ENCODE measurements at places on chromosomes 16 and 17.

DNA sequence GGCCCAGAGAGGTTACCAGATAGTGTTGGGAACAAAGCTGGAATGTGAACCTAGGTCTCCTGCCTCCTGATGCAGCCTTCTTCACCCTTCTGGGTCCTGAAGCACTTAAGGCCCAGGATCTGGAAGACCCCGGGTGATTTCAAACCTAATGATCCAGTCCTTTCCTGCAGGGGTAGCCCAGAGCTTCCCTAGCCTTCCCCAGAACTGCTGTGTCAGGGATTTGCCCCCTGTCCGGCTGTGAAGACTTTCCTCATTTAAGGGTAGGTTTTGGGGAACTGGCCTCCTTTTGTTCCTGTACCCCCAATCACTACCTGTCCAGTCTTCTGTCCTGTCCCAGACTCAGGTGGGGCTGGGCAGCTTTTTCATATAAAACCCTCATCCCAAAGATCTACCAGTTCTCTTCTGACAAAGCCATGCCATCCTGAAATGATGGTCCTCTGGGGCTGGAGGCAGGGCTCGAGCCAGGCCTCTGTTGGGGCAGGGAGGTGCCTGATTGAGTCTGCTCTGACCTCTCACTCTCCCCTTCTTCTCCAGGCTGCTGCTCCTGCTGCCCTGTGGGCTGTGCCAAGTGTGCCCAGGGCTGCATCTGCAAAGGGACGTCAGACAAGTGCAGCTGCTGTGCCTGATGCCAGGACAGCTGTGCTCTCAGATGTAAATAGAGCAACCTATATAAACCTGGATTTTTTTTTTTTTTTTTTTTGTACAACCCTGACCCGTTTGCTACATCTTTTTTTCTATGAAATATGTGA lies 1.3 kb downstream of the MT1X start:
- DNase-seq, result no peak

DNA sequence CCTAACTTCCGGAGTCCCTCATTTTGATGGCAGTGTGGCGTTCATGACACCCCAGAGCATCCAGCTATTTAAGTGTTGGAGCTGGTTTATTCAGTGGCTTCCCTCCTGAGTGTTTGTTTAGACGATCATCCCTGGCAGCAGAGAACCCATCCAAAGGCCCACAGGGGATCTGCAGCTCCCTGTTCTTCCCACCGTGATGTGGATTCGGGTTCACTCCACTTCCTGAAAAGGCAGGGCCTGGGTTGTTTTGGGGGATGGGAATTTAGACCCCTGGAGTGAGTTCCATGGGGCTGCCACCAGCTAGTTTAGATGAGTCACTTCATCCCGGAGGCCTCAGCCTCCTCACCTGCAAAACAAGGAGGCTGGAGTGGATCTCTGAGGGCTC lies 2.3 kb downstream of the KSR1 start:
- DNase-seq, result no peak

DNA sequence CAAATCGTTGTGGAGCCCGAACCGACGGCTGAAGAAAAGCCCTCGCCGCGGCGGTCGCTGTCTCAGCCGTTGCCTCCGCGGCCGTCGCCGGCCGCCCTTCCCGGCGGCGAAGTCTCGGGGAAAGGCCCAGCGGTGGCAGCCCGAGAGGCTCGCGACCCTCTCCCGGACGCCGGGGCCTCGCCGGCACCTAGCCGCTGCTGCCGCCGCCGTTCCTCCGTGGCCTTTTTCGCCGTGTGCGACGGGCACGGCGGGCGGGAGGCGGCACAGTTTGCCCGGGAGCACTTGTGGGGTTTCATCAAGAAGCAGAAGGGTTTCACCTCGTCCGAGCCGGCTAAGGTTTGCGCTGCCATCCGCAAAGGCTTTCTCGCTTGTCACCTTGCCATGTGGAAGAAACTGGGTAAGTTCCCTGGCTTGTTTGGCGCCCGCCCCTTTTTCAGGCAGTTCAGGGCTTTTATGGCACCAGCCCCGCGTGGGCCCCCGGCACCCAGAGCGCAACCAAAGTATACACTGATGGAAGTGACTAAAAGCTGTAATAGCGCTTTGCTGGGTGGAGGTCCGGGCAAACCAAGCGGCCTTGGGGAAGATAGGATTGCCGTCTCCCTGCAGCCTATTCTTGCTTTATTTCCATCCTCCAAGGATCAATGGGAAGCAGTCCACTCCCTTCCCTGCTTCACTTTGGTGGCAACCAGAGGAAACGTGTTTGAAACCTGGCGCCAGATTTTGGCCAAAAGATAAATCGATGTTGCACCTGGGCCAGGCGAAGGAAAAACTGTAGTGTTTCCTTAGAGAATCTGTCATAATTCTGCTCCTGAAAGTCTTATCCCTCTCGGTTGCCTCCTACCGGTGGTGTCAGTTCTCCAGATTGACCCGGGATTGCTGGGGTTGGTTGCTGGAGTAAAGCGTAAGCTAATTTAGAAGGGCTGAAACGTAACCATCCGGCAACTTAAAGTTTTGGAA lies 775 bp downstream of the PPM1D start:
- DNase-seq, result peak; percentile 11

DNA sequence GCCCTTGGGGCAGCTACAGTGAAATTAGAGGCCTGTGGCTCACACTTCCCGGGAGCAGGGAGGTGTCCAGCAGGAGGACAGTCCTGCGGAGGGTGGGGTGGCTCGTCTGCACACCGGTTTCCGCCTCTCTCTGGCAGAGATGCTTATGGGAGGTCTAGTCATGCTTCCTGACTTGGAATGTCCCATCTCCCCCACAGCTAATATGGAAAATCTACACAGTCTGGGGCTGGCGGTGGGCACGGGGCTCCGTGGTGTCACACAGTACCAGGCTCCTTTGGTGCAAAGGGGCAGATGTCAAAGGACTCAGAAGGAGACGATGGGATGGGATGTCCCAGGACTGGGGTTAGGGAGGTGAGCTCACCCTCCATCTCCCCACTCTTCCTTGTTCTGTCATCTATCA lies 44.1 kb upstream of the DOC2B start:
- DNase-seq, result no peak

DNA sequence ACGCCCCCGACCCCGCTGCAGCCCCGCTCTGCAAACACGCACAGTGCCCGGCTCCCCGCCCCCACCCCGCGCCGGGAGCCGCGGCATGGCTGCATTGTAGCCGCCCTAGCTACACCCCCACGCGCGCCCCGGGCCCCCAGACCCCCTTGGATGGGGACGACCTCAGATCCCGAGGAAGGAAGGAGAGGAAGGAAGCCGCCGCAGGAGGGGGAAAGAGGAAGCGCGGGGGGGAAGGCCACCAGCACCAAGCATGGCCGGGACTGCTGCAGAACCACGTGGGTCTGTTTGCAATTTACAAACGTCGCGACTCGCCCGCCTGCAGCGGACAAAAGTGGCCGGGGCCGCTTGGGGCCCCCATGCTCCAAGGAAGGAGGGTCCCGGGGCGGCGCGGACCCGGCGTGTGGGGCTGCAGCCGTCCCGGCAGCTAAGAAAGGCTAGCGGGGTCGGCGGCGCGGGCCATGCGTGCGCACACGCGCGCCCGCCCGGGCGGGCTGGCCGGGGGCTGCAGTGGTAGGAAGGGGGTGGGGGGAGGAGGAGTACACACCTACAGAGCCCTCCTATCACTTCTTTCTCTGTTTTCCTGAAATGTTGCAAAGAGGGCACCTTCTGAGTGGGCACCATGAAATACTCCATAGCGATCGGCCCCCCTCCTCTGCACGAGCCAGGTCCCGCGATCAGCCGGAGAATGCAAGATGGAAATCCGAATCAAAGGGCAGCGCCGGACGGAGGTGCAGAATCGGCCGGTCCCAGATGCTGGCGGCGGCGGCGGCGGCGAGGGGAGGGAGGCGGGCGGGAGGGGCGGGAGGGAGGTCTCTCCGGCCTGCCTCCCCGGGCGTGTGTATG lies 488 bp downstream of the TFAP4 start:
- no peak for DNase-seq

DNA sequence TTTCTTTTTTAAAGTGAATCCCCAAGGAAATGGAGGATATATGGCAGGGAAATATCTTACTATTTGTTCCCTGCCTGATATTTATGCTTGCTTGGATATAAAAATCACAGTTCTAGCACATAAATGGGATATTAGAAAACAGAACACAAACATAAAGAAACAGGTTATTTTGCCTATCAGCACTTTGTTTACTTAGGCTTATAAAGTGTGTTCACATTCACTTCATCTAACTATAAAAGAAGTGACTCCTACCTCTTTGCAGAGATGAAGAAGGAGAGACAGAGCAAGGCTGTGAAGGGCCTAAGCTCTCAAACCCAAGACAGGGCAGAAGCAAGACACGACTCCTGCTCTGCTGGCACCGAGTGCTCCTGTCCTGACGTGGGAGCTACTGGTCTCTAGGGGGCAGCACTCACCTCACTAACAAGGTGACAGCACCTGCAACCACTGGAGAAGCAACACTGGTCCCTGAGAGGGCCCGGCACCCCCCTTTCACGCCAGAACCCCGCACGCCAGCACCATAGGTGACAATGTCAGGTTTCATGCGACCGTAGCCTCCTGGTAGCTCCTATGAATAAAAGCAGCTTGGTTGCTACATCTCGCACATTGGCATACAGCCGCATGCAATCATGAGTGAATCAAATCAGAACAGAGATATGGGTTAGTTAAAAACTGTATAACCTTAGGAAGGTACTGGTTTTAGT lies 32.0 kb downstream of the MBTPS1 start:
- no peak for DNase-seq

DNA sequence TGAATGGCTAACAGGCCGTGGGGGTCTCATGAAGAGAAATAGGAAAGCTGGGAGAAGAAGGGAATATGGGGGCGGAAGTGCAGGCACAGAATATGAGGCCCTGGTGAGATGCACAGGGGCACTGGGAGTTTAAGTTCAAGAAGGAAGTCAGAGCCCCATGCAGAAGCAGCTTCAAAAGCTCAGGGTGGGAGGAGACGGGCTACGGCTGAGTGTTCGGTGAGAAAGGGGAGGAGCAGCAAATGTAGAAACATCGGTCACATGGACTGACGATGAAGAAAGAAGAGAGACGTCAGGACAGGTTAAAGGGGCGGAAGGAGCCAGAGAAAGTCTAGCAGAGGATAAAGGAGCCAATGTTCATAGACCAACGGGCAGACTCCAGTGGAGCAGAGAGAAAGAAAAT lies 204.5 kb upstream of the ZFHX3 start:
- no peak for DNase-seq

DNA sequence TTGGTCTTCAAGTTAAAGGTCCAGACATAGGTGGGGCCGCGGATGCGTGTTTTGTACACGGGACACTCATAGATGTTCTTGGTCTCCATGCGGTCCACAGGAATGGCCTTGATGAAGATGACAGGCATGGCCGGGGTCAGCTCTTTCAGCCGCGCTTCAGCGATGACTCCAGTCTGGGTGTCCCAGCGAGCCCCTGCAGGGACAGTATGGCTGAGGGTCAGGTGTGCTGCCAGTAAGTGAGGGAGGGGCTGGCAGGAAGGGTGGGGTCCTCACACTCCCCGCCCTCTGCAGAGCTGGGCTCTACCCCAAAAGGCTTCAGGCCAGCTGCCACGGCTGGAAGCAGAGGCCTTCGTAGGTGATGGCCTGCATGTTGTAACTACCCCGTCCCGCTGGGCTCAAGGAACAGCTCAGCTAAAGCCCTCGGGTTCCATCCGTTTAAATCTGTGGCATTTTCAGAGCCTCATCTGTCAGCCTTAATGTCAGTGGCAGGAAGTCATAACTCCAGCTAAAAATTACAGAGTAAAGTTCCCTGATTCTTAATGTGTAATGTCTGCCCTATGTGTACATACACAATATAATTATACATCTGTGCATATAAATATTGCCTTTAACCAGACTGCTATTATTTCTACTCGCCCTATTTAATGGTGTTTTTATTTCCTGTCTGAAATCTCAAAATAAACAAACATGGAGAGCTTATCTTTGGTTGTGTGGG lies 45.7 kb downstream of the PGS1 start:
- no peak for DNase-seq

DNA sequence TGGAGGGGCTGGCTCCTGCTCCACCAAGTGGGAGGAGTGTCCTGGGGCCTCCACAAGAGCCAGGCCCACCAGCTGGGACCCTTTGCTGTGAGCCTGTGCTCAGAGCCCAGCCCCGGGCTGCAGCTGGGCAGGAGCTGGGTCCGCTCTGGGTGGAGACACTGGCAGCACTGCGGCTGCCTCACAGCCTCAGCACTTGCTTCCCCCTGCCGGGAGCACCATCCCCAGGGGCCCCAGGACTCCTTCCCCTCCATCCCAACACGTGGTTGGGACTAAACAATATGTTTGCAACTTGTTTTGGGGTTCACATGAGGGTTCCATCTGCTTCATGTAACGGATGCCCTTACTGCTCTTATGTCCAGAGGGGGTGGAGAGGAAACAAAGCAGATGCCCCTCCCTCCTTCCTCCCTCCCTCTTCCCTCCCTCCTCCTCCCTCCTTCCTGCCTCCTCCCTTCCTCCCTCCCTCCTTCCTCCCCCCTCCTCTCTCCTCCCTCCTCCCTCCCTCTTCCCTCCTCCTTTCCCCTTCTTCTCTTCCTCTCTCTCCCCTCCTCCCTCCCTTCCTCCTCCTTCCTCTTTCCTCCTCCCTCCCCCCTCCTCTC lies 16.3 kb upstream of the CBFA2T3 start:
- no peak for DNase-seq

DNA sequence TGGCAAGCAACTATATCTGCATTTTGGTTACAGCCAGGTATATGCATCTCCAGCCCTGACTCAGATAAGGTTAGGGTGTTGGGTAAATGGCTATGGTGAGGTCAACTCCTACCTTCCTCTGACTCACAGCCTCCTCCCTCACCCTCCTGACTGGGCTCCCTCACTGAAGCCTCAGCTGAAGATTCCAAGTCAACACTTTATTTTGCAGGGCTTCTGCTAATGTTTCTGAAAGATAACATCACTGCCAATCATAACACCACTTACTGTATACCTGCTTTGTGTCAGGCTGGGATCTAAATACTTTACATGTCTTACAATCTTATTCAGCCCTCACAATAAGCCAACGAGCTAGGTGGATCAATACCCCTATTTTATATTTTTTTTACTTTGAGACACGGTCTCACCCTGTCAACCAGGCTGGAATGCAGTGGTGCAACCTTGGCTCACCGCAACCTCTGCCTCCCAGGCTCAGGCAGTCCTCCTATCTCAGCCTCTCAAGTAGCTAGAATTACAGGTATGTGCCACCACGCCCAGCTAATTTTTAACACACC lies 47.8 kb upstream of the GCSH start:
- no peak for DNase-seq

DNA sequence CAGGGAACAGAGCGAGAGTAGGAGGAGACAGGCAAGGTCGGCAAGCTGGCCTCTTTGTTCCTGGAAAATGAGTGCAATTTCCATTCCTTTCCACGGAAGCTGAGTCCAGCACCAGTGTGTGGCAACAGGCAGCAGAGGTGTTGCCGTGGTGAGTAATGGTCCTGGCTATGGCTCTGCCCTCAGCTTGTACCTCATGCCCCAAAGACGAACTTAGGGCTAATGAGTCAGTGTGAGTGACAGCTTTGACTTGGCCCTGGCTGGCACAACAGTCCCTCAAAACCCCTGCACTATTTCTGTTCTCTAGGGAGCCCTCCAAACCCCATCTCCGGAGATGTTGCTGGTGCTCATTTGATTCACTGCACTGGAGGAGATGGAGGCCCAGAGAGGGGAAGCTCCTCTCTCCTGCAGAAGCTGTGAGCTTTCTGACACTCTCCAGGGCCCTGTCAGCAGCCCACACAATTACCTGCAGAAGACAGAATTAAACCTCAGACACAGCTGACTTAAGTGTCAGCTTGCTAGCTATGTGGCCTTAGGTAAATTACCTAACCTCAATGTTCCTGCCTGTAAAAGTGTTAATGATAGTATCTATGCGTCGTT lies 129.9 kb downstream of the TMEM132E start:
- no peak for DNase-seq
